Germinal center (tissue), 1 donor: ENCODE measurements at places on chromosomes 7 and 10.

GRCh38 chr7:142478479-142479220 lies 220.8 kb upstream of the PRSS58 start:
- peak; percentile 20 for DNase-seq

DNA sequence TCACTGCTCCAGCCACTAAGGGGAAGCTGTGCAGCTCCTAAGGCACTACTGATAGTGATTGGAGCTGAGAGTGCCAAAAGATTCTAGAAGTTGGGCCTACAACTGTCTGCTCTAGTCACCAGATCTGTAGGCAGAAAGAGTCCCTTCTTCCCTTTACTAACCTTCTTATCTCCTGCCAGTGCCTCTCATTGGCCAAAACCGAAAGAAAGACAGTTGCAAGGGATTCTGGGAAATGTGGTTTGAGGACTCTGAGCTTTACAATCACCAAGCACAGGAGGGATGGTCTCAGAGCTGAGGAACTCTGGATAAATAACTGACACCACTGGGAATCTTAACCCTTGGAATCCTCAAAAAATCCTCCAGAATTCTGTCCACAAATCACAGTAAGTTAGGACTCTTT lies 615.8 kb downstream of the CCSER2 start:
- DNase-seq, result no peak

DNA sequence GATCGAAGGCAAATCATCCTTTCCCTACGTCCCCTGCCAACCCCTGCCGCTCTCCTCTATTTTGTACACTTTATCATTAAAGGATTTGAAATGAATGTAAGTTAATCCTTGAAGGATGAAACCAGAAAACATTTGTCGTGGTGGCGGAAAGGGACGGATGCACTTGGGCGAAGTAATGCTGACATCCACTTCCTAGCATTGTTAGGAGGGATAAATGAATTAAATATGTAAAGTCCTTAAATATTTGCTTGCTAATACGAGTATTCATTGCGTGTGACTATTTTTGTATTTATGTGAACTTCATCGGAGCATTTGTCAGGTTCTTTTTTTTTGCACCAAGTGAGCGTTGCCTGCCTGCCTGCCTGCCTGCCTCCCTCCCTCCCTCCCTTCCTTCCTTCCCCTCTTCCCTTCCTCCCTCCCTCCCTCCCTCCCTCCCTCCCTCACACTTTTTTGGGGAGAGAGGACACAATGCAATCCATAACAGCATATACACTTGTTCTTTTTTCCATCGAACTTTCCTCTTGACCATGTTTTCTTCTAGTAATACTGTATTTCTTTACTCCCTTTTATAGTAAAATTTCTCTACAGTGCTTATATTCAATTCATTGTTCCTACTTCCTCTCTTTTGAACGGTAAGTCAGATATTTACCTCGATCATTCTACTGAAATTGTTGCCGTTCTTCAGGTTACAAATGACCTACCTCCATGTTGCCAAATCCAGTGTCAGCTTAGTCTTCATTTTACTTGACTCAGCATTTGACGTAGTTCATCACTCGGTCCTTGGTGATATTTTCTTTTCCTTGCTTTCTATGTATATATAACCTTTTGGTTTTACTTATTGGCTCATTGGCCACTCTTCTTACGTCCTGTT lies 831 bp downstream of the CCDC7 start:
- DNase-seq, result peak; percentile 9

- no peak for DNase-seq
Observed at GRCh38 chr10:91759581-91759986, 38.6 kb upstream of the TNKS2 start.

DNA sequence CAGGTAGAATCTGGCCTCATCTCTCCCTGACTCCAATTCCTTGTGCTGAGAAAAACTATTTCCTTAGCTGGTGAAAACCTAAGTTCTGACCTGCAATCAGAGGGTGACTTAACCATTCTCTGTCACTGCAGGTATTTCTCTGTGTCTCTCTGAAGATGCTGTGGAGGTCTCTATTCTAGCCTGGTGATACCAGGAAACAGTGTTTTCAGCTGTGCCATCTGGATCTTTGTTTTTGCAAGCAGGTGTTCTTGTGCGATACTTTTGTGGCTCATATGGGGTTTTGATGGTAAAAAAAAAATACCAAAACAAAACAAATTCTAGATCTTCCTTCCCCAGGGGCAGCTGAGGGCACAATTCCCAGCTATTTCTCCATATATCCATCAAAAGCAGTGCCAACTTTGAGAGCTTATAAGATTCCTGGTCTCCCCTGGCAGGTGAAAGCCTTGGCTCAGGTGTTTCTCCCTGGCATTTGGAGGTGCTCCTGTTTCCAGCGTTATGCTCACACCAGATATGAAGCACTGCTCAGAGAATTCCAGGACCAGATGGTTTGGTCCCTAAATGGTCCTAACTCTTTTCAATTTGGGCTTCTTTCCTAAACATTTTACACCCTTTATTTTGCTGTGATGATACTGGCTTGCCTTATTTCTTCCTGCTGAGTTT lies 9.9 kb upstream of the NPVF start:
- no peak for DNase-seq

DNA sequence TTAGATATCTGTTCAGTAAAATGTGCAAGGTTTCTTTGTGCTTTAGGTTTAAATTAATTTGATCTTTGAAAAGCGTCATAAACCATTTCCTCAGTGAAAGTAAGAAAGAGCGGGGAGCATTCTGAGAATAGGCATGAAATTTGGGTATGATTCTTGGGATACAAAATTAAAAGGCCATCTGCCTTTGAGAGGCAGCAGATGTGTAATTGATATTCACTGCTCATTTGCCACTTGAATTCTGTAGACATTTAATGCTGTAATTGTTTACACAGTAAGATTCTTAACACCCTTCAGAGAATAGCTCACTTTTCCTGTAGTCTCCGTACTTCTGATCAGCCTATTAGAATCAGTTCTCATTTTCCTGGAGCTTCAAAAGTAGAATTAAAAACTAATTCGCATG lies 18.7 kb downstream of the FRMD4A start:
- no peak for DNase-seq

- DNase-seq, result no peak
Observed at GRCh38 chr7:110853263-110853662, 237.7 kb upstream of the LRRN3 start.

DNA sequence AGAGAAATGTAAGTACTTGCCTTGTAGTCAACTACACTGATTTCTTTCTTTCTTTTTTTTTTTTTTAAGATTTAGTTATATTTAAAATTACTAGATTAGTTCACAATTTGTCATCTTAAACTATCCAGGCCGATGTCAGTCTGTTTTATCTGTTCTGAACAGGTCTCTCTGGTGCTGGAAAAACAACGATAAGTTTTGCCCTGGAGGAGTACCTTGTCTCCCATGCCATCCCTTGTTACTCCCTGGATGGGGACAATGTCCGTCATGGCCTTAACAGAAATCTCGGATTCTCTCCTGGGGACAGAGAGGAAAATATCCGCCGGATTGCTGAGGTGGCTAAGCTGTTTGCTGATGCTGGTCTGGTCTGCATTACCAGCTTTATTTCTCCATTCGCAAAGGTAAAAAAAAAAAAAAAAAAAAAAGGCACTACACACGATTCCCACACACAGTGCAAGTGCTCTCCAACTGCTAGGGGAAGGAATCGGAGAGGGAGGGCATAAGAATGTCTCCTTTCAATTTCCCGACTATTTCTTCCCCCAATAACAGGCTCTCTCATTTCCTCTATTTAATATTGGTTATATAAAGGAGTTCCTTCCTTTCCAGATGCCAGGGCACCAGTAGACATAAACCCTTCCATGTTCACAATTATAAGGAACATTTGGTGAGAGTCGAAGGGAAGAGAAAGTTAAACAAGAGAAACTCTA lies 53.4 kb downstream of the PAPSS2 start:
- DNase-seq, result no peak

- no peak for DNase-seq
Observed at GRCh38 chr10:63434866-63435854, 30.6 kb downstream of the JMJD1C start.

DNA sequence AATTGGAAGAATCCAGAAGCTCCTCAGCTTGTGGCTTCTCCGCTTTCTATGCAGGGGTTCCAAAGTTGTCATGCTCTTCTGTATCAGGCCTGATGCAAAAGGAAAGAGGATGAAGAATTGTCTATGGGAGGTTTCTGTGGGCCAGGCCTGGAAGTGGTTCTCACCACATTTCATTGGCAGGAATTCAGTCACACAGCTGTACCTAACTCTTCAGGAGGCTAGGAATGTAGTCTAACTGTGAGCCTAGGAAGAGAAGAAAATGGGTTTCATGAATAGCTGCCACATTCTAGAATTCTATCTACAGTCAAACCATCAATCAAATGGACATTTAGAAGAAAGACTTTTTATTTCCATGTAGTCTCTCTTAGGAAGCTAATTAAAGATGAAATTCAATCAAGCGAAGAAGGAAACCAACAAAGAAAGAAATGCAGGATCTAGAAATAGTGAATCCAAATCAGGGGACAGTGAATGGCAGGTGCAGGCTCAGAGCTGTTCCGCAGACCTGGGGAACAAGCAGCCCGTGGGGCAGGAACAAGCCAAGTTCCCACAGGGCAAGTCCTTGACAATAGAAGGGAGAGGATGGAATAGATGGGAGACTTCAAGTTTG lies 25.4 kb upstream of the USP6NL start:
- DNase-seq, result no peak

GRCh38 chr7:7433811-7434210 lies 101.9 kb downstream of the COL28A1 start:
- DNase-seq, result no peak

DNA sequence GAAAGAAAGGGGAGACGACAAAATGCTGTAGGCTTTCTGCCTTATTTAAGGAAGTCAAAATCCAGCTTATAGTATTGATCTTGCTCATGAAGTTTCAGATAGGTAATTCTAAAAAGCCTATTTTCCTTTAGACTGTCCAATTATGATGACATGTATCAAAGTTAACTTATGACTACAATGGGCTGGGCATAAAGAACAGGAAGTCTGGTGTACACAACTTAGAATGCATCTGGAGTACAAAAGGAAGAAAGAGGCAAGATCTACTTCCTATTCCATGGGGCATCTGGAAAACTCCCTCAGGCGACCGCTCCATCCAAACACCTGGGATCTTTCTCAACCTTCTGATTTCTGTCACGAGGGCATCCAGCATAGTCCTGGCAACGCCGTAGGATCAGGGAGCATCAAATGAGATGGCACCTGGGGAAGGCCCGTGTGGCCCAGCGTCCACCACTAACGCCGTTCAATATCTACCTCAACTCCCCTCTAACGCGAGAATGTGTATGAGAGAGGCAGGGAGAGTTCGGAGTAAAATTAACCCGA lies 512 bp downstream of the FAM24B start:
- no peak for DNase-seq

DNA sequence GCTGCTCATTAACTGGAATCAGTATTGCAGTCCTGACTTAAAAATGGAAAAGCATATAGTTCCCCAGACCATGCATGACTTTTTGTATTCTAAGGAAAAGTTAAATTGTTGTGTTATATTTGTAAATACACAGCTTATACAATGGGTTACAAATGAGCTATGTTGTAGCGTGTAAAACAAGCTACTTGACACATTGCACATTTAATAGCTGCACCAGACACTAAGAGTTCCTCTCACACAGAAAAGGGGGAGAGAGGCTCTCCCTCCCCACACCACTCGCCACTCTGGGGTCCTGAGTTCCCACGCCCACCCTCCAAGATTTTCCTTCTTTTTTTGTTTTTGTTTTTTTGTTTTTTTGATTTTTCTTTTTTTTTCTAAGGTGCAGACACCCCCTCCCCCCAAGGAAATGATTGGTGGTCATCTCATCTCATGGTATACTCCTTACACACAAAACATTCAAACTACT lies 6.3 kb downstream of the KLF6 start:
- DNase-seq, result no peak

- DNase-seq, result peak; percentile 46
Observed at GRCh38 chr7:3067193-3067592, 23.5 kb upstream of the CARD11 start.

GRCh38 chr7:149773446-149774236 lies at the start of gene ZNF467:
ZNF467 (minus strand) TSS chr7:149773588; CDS start chr7:149771032, 2,556 bp downstream.
- no peak for DNase-seq

DNA sequence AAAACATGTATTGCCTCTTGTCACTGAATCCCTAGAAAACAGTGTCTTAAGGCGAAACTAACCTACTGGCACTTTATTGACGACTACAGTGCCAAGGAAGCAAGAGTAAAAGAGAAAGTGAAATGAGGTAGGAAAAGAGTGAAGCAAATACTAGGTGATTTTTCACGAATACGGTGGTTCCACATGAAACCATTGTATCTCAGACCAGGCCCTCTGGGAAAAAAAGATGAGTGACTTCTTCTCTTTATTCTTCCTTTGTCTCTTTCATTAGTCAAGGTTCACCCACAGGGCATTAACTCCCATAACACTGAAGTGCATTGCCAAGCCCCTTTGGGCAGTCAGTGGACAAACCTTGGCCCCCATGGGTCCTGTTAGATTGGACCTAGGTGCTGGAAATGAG lies 16.2 kb upstream of the MACC1 start:
- DNase-seq, result no peak

- DNase-seq, result peak; percentile 37
Observed at GRCh38 chr7:158809596-158809995, 19.7 kb downstream of the ESYT2 start.

DNA sequence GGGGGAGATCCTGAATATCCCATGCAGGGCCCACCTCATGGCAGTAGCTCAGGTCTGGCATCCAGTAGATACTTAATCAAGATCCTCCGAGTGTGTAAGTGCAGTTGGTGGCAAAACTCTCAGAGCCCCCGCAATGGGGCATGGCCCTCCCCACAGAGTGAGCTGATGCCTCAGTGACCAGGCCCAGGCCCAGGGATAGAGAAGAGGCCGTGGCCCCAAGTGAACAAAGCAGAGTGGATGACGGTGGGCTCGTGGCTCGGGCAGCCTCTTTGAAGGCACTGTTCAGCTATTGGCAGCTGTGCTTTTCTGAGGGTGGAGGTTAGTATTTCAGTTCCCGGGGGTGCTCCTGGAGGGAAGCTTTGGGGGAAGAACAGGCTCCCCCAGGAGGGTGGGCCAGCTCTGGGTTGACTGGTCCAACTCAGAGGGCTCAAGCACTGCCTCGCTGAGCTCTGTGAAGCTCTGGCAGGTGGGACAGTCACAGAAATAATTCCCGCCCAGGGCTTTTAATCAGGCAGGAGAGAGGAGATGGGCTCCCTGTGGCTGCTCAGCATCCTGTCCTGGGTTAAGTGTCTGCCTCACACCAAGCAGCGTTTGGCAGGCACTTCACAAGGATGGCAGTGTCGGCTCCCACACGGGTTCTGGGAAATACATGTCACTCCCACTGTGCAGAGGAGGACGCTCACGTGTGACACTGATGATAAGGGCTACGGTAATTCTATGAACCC lies 583.6 kb downstream of the TCERG1L start:
- no peak for DNase-seq

DNA sequence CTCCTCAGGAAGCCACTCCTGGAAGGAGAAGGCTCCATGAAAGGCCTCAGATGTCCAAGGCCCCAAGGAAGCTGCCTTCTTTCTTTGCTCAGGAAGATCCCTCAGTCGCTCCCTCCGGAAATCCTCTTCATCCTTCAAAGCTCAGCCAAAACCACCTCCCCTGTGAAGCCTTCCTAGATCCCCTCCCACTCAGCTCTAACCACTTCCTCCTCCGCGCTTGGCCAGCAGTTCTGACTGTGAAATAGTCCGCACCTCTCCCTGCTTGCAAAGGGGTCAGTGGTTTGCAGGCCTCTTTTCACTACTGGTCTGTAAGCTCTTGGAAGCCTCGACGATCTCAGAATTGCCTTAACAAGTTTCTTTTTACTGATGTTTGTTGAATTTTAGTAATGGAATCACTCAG lies 23.9 kb downstream of the PYROXD2 start:
- no peak for DNase-seq

- no peak for DNase-seq
Observed at GRCh38 chr7:94763268-94763667, 107.3 kb upstream of the SGCE start.

GRCh38 chr10:80205477-80206276 lies at the start of gene ANXA11:
ANXA11 (minus strand) TSS chr10:80205537; CDS start chr10:80172861, 32,676 bp downstream.
- peak; percentile 94 for DNase-seq

GRCh38 chr7:122315507-122316466 lies 11.2 kb upstream of the FEZF1 start:
- no peak for DNase-seq
